ENCODE measurements at places on chromosomes 1 and 21.

DNA sequence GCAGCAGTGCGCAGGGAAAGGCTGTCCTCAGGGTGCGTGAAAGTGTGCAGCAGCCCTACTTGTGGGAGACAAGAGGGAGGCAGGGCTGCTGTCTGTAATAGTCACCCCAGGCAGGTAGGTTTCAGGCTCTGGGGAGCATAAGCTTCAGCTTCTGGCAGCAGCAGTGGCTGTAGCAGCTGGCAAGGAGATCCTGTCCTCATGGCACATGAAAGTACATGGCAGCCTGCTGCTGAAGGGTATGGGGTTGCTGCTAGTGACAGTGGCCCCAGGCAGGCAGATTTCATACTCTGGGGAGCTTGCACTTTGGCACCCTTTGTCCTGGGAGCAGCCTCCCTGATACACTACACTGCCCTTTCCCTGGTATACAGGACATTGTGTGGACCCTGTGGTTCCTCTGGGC, 26.3 kb downstream of the KIAA0319L start:
- DNase-seq = no peak

DNA sequence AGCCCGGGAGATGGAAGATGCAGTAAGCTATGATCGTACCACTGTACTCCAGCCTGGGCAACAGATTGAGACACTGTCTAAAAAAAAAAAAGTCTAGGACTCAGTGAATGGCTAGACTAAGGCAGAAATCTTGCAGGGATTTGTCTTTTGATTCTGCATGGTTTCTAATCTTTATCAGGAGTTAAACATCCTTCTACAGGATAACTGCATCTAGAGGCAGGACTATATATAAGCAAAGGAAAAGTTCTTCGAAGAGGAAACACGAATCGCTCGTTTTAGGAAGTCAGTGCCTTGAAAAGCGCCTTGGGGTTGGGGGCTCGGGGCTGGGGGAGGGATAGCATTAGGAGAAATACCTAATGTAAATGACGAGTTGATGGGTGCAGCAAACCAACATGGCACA, 602 bp upstream of the UFC1 start:
- no peak for DNase-seq

DNA sequence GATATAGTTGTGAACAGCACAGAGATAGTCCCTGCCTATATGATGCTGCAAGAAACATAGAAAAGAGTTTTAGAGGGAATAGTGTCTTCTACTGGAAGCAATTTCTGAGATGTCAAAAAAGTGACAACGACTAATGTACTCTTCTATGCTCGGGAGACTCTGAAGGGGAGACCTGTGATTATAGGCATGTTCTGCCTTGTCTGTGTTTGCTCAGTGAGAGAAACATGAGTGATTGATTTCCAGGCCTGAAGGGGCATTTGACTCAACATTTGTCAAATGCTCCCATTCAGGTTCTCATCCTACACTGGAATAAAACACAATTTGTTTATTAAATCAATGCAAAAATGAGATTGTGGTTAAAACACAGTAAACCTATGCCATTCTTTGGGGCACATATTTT, 131.8 kb downstream of the CTH start:
- DNase-seq = no peak

- DNase-seq = no peak
Observed at GRCh38 chr21:24197132-24197643, 1410.1 kb downstream of the MRPL39 start.

DNA sequence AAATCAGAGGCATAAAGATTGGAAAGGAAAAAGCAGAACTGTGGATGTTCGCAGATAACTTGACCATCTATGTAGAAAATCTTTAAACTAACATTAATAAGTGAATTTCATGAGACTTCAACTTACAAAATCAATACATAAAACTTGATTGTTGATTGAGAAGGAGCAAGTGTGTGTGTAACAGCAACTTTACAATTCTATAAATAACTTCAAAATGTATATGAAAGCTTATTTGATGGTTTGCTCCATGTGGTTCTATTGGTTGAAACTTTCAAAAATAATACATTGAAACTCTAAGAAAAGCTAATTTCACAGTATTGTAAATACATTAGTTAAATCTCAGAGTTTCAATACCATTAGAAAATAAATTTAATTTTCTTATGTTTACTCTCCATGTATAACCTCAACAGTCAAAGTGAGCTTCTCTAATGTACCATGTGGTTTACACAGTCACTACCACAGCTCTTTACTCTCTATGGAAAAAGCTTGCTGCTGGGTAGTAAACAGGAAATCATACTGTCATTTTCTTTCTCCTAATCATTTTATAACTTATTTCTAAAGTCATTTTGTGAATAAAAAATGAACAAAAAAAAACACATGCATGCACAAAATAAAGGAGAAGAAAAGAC, 12.0 kb downstream of the AKT3 start:
- DNase-seq = no peak

- DNase-seq = no peak
Observed at GRCh38 chr1:172405912-172406311, 14.6 kb upstream of the C1orf105 start.

DNA sequence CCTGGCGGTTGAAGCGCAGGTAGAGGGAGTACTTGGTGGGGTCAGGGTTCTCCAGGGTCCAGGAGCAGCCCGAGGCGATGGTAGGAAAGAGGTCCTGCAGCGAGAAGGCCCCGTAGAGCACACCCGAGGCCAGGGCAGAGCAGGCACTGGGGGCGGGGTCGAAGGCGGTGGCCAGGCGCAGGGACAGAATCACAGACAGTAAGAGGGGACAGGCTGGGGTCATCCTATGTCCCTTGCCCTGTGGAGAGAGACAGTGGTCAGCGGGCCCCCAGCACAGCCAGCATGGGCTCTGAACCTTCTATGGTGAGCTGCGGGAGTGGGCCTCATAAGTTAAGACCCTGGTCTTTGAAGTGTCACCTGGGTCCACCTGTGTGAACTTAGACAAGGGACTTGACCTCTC, 7.6 kb downstream of the ADGRB2 start:
- DNase-seq = no peak

DNA sequence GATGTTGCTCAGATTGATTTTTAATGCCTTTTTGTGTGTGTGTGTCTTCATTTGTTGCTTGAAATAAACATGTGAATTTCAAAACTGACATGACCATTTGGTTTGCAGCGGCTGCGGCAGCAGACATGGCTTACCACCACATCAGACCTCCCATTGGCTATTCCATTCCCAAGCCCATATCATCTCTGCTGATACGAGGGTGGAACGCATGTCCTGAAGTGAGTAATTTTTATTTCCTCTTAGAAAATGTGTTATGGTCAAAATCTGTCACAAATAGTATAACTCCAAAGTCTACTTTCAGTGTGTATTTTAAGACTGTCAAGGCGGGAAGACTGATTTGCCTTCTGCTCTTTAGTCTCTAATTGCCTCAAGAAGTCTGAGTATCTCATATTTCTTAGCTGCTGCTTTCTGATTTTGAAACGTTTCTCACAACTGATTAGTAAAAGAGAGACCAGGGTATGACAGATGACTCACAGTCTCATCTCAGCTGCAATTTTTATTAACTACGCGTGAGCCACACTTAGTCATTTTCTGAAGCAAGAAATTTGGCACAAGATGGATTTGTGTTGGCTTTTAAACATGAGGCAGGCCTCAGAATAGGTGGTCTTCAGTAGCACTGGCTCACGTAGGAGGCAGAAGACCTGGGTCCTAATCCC, 49.0 kb downstream of the LRRC53 start:
- DNase-seq = no peak

DNA sequence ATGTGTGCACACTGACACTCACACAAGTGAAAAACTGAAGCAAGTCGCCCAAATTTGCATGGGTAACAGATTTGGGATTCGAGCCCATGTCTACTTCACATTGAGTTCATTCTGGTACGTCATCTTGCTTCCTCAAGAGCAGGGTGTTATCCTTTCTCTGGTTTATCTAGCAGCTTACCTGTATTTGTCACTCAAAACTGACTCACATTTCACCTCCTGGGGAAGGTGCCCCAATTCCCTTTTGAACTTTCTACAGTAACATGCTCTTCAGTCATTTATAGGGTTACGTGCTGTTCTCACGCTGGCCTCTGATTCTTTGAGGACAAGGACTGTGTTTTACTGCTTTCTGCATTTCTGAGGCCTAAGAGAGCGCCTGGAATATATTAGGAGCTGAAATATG, 162.8 kb downstream of the PDE4B start:
- DNase-seq = no peak

GRCh38 chr1:17711577-17711910, 43.6 kb upstream of the ACTL8 start:
- DNase-seq = no peak

GRCh38 chr1:164971921-164972415, 384.5 kb downstream of the LMX1A start:
- peak; percentile 57 for DNase-seq

- DNase-seq = no peak
Observed at GRCh38 chr1:51119331-51119730, 17.3 kb downstream of the C1orf185 start.

DNA sequence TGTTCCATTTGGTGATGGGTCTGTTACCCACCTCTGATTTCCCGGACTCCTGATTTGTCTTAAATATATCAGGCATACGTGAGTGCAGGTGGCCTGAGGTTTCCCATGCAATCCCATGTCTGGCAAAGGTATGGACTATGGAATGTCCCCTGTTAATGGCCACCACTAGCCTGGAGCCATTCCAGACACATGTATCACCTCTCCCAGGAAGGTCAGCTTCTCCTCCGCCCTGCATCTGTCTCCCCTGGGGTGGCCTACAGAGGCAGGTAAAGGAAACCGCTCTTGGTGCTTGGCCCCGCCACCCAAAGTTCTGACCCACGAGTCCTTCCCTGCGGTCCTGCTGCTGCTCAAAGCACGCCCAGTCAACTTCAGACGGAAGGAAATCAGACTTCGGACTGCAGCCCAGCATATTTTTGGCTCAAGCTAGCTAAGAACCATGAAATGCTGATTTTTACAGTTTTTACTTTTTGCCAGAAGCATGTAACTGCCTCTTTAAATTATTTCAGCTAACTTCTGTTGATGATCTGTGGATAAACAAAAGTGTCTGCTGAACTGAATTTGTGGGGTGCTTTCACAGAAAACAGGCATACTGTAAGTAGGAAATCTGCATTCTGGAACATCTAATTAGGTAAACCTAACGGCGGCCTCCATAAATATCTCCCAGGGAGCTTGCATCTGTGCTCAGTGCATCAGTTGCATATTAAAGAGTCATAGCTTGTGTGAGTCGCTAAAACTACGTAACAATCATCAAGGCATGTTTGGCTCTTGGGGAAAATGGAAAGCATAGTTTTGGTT, 105.9 kb downstream of the PCP4 start:
- DNase-seq = no peak

DNA sequence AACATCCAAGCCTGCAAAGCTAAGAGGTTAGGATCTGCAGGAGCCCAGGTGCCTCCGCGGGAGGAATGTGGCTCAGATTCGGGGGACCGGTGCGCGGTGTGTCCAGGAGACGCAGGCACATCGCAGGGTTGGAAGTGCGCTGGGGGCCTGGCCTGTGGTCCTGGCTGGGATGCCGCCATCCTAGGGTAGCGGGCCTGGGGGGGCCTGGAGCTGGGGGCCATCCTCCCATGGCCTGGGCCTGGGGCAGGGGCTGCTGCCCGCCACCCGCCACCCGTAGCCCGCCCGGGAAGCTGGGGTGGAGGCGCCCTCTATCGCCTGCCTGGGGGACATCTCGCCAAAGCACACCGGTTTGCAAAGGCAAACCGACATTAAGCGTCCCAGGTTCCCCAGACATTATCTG, 170.6 kb upstream of the ARHGEF16 start:
- no peak for DNase-seq

GRCh38 chr1:1432274-1432950, 3.1 kb upstream of the VWA1 start:
- no peak for DNase-seq

- DNase-seq = no peak
Observed at GRCh38 chr1:44481701-44482100, 76.6 kb downstream of the RNF220 start.

- DNase-seq = no peak
Observed at GRCh38 chr1:67166196-67166595, at the start of gene IL23R. Gene IL23R, plus strand, starts transcription at chr1:67166454. Its CDS starts 1,667 bp downstream, at chr1:67168121.

GRCh38 chr1:217614200-217614712, 16.6 kb downstream of the GPATCH2 start:
- no peak for DNase-seq

- DNase-seq = no peak
Observed at GRCh38 chr1:182662121-182662890, 22.1 kb downstream of the RGS8 start.

DNA sequence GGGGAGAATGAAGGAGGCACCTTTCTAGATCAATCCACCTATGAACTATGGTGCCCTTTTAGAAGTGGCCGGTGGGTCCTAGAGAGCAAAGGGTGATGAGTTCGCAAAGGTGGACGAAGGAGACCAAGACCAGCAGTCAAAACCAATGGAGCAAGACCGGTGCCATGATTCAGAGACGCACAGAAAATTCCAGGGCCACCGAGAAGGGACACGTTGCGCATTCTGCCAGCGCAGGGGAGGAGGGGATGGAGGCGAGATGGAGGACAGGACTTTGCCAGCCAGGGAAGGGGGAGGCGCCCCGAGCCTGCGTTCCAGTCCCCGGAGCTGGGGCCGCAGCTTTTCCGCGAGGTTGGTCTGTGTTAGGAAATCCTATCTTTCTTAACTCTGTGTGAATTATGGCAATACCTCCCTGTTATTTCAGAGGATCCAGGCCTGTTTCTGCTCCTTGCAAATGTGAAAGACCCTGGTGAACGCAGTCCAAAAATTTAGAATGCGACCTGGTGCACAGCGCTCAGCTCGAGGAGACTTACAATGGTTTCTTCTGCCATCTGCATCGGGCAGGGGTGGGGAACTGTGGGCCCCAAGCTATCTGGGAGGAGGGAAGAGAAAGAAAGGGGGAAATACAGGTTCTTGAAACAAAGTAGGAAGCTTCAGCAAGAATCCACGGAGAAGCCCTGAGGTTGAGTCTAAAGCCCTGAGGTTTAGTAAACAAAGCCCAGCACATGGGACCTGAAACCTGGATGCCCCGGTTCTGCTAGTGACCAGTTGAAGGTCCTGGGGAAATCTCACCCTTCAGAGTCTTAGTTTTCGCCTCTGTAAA, 129.4 kb downstream of the MRPS6 start:
- peak; percentile 41 for DNase-seq

DNA sequence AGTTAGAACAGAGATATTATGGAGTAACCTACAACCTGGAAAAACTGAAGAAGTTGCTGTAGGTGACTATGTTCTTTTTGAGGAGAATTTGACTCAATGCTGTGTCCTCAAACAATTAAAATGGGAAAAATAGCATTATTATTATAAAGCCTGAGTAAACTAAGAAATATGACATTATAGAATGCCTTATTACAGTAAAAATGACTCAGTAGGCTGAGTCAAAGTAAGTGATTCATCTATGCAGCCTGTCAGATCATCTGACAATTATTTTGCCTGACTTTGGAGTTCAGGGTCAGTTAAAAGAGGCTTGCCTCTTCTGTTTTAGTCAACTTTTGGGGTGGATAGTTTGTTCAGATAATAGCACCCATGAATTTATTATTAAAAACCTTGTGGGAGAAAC, 150.8 kb upstream of the PTGFR start:
- DNase-seq = no peak

Data from DMS79 treated with DMSO at 0.1 percent for 48 hours (cell line).